Left colon (tissue), 2 donors: ENCODE measurements at places on chromosomes 3 and 15. TPM values are rescaled to one million over a fixed set of nuclear protein-coding genes. Genes with fewer than 3 reads are reported as not detected.

- no peak for DNase-seq
These were observed 77.0 kb downstream of the LPP start for GRCh38 chr3:188230962-188231361.

DNA sequence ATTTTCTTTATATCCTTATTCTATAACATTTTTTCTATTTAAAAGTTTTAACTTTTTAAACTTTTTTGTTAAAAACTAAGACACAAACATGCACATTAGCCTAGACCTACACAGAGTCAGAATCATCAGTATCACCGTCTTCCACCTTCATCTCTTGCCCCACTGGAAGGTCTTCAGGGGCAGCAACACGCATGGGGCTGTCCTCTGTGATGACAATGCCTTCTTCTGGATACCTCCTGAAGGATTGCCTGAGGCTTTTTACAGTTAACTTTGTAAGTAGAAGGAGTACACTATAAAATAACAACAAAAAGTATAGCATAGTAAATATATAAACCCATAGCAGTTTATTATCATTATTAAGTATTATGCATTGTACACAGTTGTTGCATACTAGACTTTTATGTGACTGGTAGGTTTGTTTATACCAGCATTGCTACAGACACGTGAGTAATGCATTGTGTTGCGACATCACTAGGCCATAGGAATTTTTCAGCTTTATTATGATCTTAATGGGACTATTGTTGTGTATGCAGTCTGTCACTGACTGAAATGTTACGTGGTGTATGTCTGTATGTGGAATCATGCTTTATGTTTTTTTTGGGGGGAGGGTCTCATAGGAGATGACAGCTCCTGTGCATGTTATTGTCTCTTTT, 18.2 kb downstream of the ATP1B3 start:
- DNase-seq = no peak

- no peak for DNase-seq
These were observed 178.5 kb downstream of the APBA2 start for GRCh38 chr15:29064290-29064689.

GRCh38 chr3:96931119-96931862, 116.9 kb downstream of the EPHA6 start:
- no peak for DNase-seq

DNA sequence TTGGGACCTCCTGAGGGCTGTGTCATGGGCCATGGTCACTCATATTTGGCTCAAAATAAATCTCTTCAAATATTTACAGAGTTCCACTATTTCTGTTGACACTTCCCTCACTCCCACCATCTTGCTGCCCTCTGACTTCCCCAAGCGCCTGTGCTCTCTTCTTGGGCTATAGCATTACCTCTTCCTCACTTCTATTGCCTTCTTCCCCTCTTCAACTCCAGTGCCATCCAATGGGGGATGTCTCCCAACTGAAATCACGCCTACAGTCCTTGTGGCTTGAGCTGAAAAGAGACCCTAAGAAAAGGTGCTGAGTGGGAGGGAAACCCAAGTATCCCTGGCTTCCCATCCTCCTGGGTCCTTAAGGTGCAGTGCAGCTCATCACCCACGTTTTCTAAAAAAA, 21.8 kb downstream of the UMPS start:
- no peak for DNase-seq

- no peak for DNase-seq
These were observed at the start of gene SLC6A11 for GRCh38 chr3:10816019-10816862. Gene SLC6A11, plus strand, starts transcription at chr3:10816228. Its CDS starts 38 bp downstream, at chr3:10816266.

DNA sequence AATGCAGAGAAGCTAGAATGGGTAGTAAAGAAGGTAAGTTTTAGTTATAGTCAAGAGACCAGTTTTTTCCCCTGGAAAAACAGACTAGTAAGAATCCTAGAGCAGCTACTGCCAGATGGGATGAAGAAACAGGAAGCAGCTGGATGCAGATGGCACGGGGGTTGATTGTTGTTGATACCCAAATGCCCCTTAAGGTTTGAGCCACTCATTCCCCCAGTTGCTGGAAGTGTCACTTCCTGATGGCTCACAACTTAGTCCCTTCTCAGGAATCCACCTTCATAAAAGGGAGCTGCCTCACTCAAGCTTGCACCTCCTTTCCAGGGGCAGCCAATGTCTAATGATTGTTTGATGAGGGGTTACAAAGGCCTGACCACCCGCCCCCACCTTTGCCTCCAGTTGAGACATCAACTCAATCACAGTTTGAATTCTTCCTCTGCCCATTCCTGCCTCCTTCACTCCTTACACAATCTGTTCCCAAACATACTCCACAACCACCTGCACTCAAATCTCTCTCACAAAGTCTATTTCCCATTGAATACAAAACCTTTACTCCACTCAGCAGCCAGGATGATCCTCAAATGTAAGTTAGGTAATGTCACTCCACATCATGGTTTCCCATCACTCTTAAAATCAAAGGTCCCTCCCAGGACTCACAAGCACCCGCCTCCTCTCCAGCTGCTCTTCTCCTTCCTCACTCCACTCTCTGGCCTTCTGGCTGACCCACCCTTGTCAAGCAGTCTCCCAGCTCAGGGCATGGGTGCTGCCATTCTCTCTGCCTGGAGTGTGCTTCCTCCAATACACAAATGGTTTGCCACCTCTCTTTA, 450.1 kb upstream of the THBS1 start:
- DNase-seq = no peak

GRCh38 chr15:40407330-40407990, 1.9 kb downstream of the IVD start:
- no peak for DNase-seq

GRCh38 chr3:192577271-192577670, 150.1 kb downstream of the FGF12 start:
- no peak for DNase-seq

GRCh38 chr3:37301980-37302708, 127.8 kb upstream of the LRRFIP2 start:
- no peak for DNase-seq

GRCh38 chr15:47951781-47952180, 169.0 kb upstream of the SLC24A5 start:
- DNase-seq = no peak

DNA sequence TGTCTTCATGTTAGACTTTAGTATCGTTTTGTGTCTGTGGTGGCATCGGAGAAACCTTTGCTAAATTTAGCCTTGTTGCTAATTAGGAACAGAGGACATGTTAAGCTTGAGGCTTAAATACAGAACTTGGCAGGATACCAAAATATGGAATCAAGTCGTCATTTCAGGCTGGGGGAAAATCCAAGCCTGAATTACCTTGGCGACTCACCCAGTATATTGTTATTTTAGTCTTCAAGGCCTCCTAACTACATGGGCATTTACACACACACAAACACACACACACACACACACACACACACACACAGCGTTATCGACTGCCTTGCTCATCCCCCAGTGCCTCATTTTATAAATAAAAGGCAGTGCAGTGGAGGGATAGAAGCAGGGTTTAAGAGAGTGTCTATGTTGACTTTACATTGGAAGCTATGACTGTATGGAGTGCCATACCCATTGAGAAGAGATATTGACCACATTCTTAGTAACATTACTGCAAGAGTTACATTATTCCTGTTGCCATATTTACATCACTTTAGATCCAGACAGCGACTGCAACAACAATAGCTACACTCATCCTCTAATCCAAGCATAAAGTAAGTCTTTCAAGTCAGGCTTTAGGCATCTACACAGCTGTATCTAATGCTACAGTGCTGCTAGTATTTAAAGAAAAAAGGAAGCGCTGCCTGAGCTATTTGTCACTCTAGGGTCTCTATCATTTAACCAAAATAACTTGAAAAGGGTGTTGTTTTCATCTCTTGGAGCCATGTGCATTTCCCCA, 210.8 kb upstream of the SEMA6D start:
- DNase-seq = no peak

Gene GPR62
- not detected for total RNA-seq

Gene RAD54L2
- total RNA-seq = 13.9 TPM

Gene RTP3
- not detected for total RNA-seq
